ENCODE measurements at places on chromosomes 3 and 15. TPM values are rescaled to one million over a fixed set of nuclear protein-coding genes. Genes with fewer than 3 reads are reported as not detected.

DNA sequence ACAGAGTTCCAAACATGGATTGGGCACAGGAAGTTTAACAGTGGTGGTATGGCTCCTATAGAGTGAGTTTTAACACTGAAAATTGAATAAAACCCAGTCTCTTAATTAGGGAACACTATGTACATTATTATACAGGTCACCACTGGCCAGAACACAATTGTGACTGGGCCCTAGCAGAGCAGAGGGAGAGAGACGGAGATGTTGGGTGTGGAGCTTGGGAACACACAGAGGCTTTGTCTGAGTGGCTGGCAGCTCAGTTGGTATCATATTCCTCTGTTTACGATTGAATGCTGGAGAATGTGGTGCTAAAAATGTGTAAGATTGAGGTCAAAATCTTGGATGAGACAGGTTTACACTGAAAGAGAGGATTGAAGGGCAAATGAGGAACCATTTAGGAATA is 6.8 kb upstream of the MOBP start:
- no peak overlapping the region for H3K27ac ChIP-seq
- H3K27me3 ChIP-seq: no peaks in the 10 kb centered on the region
- H3K4me1 ChIP-seq: no peaks in the 10 kb centered on the region
- H3K4me3 ChIP-seq: no peak overlapping the region

- H3K36me3 ChIP-seq: no peaks in the 10 kb centered on the region
- no peaks in the 10 kb centered on the region for H3K27me3 ChIP-seq
- DNase-seq: no peak
- H3K4me3 ChIP-seq: no peak overlapping the region
Observed at GRCh38 chr3:56970461-56970879, 90.0 kb upstream of the SPATA12 start.

DNA sequence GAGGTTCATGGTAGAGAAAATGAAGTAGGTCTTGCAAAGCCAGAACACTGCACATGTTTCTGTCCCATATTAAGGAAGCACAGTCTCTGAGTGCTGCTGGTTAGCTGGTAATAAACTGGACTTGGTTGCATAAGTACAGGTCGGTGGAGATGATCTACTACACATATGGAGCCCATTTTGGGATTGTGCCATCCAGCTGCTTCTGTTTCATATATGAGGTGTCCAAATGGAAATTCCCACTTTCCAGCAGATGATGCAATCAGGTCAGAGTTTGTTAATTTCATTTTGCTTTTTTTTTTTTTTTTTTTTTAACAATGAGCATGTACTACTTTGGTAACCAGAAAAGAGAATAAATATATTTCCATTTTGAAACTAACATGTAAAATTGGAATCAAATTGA is 122.6 kb downstream of the SATB1 start:
- DNase-seq: no peak
- H3K27me3 ChIP-seq: no peaks in the 10 kb centered on the region
- no peak overlapping the region for H3K27ac ChIP-seq

- no peak overlapping the region for H3K4me3 ChIP-seq
- no peaks in the 10 kb centered on the region for H3K36me3 ChIP-seq
- no peaks in the 10 kb centered on the region for H3K27me3 ChIP-seq
- H3K27ac ChIP-seq: no peak overlapping the region
Observed at GRCh38 chr15:77715051-77715450, 82.3 kb upstream of the LINGO1 start.

DNA sequence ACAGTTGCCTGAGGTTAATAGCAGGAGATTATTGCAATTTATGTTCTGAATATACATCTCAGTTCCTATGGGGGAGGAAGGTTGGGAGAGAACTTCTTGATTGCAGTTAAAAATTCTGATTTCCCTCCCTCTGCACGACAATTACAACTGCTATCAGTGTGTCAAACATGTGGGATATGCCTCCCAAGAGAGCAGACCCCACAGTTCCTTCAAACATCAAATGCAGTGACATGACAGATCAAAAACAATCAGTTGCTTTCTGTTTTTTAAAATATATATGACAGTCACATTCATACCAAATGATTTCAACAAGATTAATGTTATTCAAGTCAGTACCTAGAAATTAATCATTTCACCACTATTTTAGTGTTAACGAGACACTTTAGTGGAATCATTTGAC is 639.0 kb downstream of the EDEM1 start:
- H3K27ac ChIP-seq: no peak overlapping the region
- H3K36me3 ChIP-seq: no peaks in the 10 kb centered on the region
- no peak overlapping the region for H3K4me3 ChIP-seq
- no peaks in the 10 kb centered on the region for H3K27me3 ChIP-seq

GRCh38 chr3:126923423-126923822 is 59.5 kb upstream of the PLXNA1 start:
- peaks cover 12% of the 10 kb centered on the region for H3K4me1 ChIP-seq
- no peaks in the 10 kb centered on the region for H3K27me3 ChIP-seq
- H3K36me3 ChIP-seq: no peaks in the 10 kb centered on the region

DNA sequence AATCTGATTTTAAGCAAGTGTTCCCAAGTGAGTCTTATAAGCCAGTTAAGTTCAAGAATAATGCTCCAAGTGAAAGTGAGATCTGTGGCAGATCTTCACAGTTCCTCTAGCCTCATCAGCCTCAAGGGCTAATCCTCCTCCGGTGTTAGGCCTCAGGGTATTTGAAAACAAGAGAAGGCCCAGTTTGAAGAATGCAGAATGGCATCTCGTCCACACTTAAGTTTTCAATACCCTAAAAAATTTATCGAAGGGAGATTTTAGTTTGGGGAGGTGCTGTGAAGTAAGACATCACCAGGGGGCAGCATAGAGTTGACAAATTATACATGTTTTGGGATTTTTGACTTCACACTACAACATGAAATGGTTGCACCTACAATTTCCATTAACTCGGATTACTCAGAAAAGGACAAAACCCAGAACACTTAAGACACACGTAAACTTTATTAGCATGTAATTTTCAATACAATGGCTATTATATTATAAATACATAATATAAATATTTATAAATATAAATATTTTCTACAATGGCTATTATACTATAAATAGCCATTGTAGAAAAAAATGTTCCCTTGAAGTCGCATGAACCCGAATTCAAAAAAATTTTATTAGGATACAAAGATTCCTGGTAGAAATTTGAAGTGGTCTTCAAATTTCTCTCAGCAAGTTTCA is 2.3 kb upstream of the TMEM266 start:
- H3K4me1 ChIP-seq: peaks cover 4% of the 10 kb centered on the region
- no peaks in the 10 kb centered on the region for H3K36me3 ChIP-seq
- H3K27ac ChIP-seq: no peak overlapping the region
- H3K27me3 ChIP-seq: no peaks in the 10 kb centered on the region
- peak; percentile 24 for DNase-seq

GRCh38 chr15:71252044-71252739 is 136.9 kb downstream of the THSD4 start:
- peaks cover 61% of the 10 kb centered on the region for H3K4me1 ChIP-seq
- no peak for DNase-seq
- no peak overlapping the region for H3K4me3 ChIP-seq
- no peaks in the 10 kb centered on the region for H3K36me3 ChIP-seq
- no peaks in the 10 kb centered on the region for H3K27me3 ChIP-seq

GRCh38 chr3:140727886-140728285 is 50.0 kb downstream of the TRIM42 start:
- no peaks in the 10 kb centered on the region for H3K36me3 ChIP-seq
- no peak overlapping the region for H3K27ac ChIP-seq
- no peak for DNase-seq
- no peaks in the 10 kb centered on the region for H3K4me1 ChIP-seq
- no peak overlapping the region for H3K4me3 ChIP-seq
- no peaks in the 10 kb centered on the region for H3K27me3 ChIP-seq

GRCh38 chr3:182490596-182491491 is 302.5 kb upstream of the ATP11B start:
- no peak overlapping the region for H3K4me3 ChIP-seq
- DNase-seq: peak; percentile 69
- no peaks in the 10 kb centered on the region for H3K27me3 ChIP-seq

DNA sequence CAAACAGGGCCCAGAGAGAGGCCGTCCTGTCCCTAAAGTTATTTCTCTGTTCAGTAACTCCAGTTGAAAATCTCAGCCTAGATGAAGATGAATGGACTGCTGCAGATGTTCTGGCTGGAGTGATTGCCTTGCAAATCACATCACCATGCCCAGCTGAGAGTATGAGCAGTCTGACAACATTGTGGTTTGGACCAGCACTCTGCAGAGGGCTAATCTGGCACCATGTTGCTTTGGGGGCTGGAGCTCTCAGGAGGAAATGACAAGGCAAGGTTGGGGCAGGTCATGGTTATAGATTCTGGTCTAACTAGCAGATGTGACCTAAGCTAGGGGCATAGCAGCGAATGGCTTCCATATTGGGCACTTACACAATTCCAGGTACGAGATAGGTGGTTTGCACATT is 314.2 kb downstream of the CLSTN2 start:
- no peak for DNase-seq
- no peaks in the 10 kb centered on the region for H3K27me3 ChIP-seq
- H3K27ac ChIP-seq: no peak overlapping the region
- no peak overlapping the region for H3K4me3 ChIP-seq
- H3K36me3 ChIP-seq: no peaks in the 10 kb centered on the region

DNA sequence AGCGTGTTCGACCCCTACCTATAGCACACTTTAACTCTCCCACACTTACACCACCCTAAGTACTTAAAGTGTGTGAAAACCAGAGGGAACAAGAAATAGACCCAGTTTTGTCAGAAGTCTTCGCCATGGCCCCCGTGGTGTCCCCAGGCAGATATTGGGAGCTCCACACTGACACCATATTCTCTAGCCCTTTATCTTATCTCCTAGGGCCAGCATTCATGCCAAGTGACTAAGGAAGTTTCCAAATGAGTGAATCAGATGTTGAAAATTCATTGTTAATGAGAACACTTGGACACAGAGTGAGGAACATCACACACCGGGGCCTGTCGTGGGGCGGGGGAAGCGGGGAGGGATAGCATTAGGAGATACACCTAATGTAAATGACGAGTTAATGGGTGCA is 31.8 kb downstream of the P3H2 start:
- no peaks in the 10 kb centered on the region for H3K36me3 ChIP-seq
- H3K27ac ChIP-seq: no peak overlapping the region
- no peak for DNase-seq
- H3K27me3 ChIP-seq: no peaks in the 10 kb centered on the region

DNA sequence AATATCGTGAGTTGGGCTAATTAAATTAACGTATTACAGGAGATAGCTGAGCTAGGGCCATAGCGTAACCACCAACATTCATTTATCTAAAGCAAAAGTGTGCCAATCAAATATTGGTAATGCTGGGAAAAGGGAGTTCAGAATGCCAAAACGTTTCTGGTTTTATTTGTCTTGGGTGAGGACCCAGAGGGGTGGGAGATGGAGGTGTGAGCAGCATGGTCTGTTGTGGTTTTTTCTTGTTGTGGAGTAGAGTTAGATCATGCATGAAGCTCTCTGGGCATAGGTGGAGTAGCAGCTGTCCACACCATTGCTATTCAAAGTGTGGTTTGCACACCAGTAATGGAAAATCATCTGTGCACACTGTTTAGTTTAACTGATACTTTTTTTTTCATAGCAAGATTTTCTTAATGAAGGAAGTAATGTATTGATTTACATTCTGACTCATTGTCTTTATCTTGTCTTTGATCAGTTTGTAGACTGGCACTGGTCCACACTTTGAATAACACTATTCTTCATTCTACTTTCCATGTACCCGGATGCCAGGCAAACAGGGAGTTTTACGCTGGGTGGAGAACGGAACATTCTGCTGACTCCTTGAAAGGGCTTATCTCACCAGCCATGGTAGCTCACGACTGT is 50.8 kb upstream of the CRTC3 start:
- H3K4me3 ChIP-seq: no peak overlapping the region
- DNase-seq: no peak
- H3K27ac ChIP-seq: no peak overlapping the region
- peaks cover 38% of the 10 kb centered on the region for H3K36me3 ChIP-seq

LSMEM2 gene
- 0.10 TPM for polyA plus RNA-seq

ANKRD63 gene
- polyA plus RNA-seq: not detected

CFAP100 gene
- 7.7 TPM for polyA plus RNA-seq

ZKSCAN7 gene
- polyA plus RNA-seq: 1.7 TPM

GATA2 gene
- 26.1 TPM for polyA plus RNA-seq

All from lung (tissue), 17 donors.